T-helper 2 cell treated with Interferon-gamma antibody and Interleukin-4, amounts not matched to agents 100 ng/mL and 5 ng/mL, for 36 hours (primary cell): ENCODE measurements at places on chromosomes 6 and 20. TPM values are rescaled to one million over a fixed set of nuclear protein-coding genes. Genes with fewer than 3 reads are reported as not detected.

Gene TCF15
- not detected in 2 replicates for total RNA-seq

Gene KPNA5
- total RNA-seq, result 8.4 and 10.0 TPM in 2 replicates

Gene CALHM4
- total RNA-seq, result not detected in 2 replicates

Gene RPL10A
- total RNA-seq, result 1,417 and 1,442 TPM in 2 replicates

Gene SLC17A2
- total RNA-seq, result not detected in 2 replicates

Gene KCNK17
- total RNA-seq, result not detected in 2 replicates

Gene RNGTT
- 23.0 and 23.8 TPM in 2 replicates for total RNA-seq

Gene PNPLA1
- total RNA-seq, result not detected in 2 replicates

Gene RPS18
- 2,577 and 2,622 TPM in 2 replicates for total RNA-seq

Gene HRH3
- total RNA-seq, result not detected in 2 replicates

Gene RIPOR3
- total RNA-seq, result not detected in 2 replicates

Gene VIP
- total RNA-seq, result not detected in 2 replicates

Gene SIRPB2
- not detected in 2 replicates for total RNA-seq

Gene MRS2
- 21.7 and 24.5 TPM in 2 replicates for total RNA-seq

Gene AGER
- 30.6 and 31.6 TPM in 2 replicates for total RNA-seq

Gene DUSP15
- not detected in 2 replicates for total RNA-seq

Gene TPBG
- not detected in 2 replicates for total RNA-seq

Gene FKBP1C
- total RNA-seq, result 1.9 and 3.1 TPM in 2 replicates

Gene PCK1
- not detected in 2 replicates for total RNA-seq

Gene GSTA3
- not detected in 2 replicates for total RNA-seq

Gene RRP36
- total RNA-seq, result 70.7 and 74.8 TPM in 2 replicates

Gene SYCP2
- total RNA-seq, result 8.5 and 9.0 TPM in 2 replicates

Gene ECT2L
- not detected in 2 replicates for total RNA-seq

Gene PXDC1
- total RNA-seq, result 0.11 and 0.18 TPM in 2 replicates

Gene PEX7
- 2.5 and 4.4 TPM in 2 replicates for total RNA-seq

Gene CST4
- not detected in 2 replicates for total RNA-seq

Gene BHLHE23
- total RNA-seq, result not detected in 2 replicates

Gene LY6G5C
- total RNA-seq, result 4.2 and 5.4 TPM in 2 replicates

Gene MAN1A1
- 23.8 and 24.2 TPM in 2 replicates for total RNA-seq

Gene NKX2-2
- not detected in 2 replicates for total RNA-seq

Gene TINAG
- not detected in 2 replicates for total RNA-seq

Gene COL9A1
- not detected in 2 replicates for total RNA-seq

Gene MAP3K5
- 24.0 and 24.4 TPM in 2 replicates for total RNA-seq

Gene PI16
- 0.14 and 0.16 TPM in 2 replicates for total RNA-seq

Gene STX11
- 14.5 and 14.6 TPM in 2 replicates for total RNA-seq

Gene KCNK15
- total RNA-seq, result not detected in 2 replicates

Gene SPATS1
- not detected in 2 replicates for total RNA-seq

Gene DEFB132
- not detected in 2 replicates for total RNA-seq
